ENCODE measurements at places on chromosomes 16 and 17.

DNA sequence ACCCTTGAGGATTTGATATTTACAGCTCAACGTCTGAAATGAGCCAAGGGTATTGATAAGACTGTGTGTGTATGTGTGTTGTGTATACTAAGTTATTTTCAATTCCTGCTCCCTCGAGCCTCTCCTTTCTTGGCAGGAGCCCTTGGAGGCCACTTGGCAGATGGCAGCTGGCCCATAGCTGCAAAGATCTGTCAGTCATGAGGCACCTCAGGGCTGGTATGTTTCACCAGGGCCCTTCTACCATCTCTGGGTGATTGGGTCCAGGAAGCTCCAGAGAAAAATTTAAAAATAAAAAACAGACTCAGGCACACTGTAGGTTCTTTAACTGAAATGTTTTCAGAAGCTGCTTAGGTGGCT is 355.7 kb downstream of the HAPSTR1 start:
- no peak for DNase-seq

DNA sequence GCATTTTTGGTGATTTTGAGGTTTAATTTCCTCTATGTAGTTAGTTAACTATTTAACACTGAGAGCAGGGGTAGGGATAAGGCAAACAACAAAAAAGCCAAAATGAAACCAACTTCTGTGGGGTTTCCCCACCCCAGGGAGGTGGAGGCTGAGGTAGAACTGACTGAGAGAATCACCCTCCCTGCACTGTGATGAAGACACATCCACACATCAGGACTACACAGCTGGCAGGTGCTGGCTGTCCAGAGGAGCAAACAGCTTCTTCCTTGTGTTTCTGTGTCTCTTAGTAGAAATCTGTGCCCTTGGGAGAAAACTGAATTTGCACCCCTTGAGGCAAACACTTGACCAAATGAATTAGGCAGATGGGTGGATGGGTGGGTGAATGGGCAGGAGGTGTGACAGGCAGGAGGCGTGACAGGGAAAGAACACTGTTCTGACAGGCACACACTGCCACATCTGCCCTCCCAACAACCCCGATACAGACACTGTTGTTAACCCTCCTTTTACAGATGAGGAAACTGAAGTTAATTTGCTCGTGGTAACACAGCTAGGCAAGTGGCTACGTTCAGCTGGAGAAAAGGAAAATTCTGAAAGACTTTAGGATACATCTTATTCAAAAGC is 62.9 kb upstream of the AMZ2 start:
- DNase-seq, result no peak

DNA sequence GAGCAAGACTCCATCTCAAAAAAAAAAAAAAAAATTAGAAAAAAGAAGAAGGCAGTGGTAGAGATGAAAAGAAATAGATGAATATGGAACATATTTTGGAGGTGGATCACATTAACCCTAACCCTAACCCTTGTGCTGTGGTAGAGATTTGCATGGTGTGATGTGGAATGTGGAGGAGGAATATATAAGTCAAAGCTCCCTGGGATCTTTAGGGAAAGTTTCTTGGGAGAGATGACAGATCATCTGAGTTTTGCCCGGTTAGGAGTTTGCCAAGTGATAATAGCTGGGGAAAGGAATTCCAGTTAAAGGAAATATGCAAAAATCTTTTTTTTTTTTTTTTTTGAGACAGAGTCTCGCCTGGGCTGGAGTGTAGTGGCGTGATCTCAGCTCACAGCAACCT is 13.0 kb upstream of the BLMH start:
- no peak for DNase-seq

- DNase-seq, result no peak
Observed at GRCh38 chr17:57401556-57402488, 145.5 kb downstream of the MSI2 start.

- DNase-seq, result no peak
Observed at GRCh38 chr16:21950782-21951521, 2.2 kb upstream of the UQCRC2 start.

DNA sequence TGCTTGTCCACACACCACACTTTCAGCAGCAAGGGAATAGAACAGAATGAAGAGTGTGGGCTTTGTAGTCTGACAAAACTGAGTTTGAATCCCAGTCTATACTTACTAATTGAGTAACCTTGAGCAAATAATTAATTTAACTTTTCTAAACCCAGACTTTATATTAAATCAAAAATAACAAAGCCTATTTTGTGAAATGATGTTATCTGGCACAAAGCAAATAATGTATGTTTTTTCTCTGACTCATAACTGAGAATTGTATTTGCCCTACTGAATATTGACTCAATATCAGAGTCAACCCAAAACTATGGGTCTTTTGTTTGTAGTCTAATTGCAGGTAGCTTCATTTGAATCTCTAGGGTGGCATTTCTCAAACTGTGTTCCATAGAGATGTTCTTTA is 77.9 kb upstream of the TANC2 start:
- no peak for DNase-seq
